ENCODE measurements at places on chromosomes 7 and 10. TPM values are rescaled to one million over a fixed set of nuclear protein-coding genes. Genes with fewer than 3 reads are reported as not detected.
A peak's percentile ranks its signal among the peaks of the same experiment; 100 is the strongest.

The ZNF775 gene
- total RNA-seq: 4.6 TPM

The STEAP1B gene
- not detected for total RNA-seq

The FXYD4 gene
- not detected for total RNA-seq

The KCNIP2 gene
- total RNA-seq: 0.76 TPM

The AKR1E2 gene
- total RNA-seq: 18.8 TPM

The PTPRZ1 gene
- 1.8 TPM for total RNA-seq

- DNase-seq: no peak
These were observed 22.6 kb upstream of the LRRC72 start for GRCh38 chr7:16504019-16504418.

- peak; percentile 57 for DNase-seq
These were observed 28.4 kb downstream of the TMEM130 start for GRCh38 chr7:98841179-98841997.

GRCh38 chr10:18759575-18759974, 100.3 kb downstream of the ARL5B start:
- no peak for DNase-seq

GRCh38 chr7:38168890-38169570, 9.0 kb upstream of the STARD3NL start:
- no peak for DNase-seq

DNA sequence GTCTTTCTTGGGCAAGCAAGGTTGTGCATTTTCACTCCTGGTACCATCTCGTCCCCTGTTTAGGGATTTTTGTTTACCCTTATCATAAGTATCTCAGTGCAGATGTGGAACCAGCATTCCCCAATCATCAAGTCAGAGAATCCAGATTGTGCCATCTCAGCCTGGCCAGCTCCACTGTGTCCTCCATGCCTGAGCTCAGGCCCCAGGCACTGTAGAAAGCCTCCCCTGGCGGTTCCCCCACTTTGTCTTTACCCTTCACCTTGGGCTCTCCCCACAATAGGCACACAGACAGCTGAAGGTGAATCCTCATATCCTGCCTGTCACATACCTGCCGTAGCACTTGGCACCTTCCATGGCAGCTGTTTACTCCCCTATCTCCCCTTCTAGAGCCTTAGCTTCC, 264.7 kb upstream of the NFE2L3 start:
- DNase-seq: no peak

DNA sequence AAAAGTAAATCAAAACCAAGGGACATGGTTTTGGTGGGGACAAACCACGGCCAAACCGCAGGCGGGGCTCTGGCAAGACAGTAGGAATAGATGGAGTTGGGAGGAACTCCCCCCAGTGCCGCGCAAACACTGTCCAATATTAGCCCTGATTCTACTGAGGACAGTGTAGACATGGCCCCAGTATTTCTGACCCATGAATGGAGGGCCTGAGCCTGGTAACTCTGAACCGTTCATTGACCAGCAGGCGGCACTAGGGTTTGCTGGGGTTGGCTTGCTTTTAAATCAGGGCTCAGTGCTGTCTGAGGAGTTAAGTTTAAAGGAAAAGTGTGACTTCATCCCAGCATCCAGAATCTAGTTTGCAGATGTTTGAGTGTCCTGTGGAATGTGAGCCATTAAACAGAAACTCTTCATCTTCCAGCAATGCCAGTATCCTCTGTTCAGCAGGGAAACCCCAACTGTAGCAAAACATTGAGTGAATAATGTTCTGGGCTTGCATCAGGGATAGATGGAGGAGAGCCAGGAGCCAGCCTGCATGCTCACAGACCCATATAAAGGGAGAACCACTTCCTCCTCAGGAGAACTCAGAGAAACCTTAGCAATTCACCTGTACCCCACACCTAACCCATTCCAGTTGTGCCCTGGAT, 147.4 kb upstream of the PRSS58 start:
- no peak for DNase-seq

DNA sequence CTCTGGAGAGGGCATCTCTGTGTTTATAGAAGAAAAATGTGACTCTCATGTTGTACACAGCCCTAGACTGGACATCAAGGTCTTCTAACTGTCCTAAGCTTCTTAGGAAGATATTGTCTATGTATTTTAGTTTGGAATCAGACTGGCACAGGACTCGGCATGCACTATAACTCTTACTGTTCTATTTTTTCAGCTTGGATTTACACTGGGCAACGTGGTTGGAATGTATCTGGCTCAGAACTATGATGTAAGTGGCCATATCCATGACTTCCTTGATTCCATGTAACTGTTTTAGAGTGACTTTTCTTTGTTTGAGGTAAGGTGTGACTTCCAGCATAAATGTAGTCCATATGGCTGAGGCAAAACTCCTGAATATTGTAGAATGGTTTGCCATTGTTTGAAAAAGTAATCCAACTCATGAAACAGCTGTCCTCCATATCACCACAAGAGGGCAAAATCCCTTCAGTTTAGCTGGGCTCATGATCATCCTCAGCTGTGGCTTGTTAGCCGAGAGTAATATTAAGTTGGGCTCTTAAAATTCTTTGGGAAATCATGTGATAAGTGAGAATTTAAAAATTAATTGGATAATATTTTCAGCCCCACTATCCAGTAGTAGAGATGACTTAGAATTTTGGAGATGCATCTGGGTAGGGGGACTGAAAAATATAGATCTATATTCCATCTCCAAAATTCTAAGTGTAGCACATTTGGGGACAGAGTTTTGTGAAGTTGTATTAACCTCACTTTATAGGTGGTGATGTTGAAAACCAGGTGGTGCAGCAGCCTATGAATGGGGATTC, 10.4 kb downstream of the STMP1 start:
- DNase-seq: no peak

DNA sequence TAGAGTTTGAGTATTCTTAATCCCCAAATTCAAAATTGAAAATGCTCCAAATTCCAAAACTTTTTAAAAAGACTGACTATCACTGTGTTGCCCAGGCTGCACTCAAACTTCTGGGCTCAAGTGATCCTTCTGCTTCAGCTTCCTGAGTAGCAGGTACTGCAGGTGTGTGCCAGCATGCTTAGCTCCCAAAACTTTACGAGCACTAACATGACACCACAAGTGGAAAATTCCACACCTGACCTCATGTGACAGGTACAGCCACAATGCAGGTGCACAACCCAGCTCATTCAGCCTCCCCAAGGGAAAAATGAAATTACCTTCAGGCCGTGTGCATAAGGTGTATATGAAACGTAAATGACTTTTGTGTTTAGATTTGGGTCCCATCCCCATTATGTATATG, 16.5 kb downstream of the CDC123 start:
- DNase-seq: no peak

GRCh38 chr7:85165263-85165662, 21.6 kb downstream of the SEMA3D start:
- no peak for DNase-seq

GRCh38 chr10:88792661-88793060, 9.9 kb upstream of the LIPM start:
- peak; percentile 63 for DNase-seq

DNA sequence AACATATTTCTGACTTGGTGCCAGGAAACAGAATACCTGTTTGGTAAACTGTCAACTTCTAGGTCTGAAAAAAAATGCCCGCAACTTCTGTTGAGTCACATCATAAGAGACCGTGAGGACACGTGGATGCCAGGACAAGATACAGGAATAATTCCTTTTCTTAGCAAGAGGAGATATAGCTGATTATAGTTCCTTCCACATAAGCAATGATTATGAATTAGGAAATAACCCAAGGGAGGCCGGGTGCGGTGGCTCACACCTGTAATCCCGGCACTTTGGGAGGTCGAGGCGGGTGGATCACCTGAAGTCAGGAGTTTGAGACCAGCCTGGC, 75.2 kb downstream of the CDC123 start:
- no peak for DNase-seq

DNA sequence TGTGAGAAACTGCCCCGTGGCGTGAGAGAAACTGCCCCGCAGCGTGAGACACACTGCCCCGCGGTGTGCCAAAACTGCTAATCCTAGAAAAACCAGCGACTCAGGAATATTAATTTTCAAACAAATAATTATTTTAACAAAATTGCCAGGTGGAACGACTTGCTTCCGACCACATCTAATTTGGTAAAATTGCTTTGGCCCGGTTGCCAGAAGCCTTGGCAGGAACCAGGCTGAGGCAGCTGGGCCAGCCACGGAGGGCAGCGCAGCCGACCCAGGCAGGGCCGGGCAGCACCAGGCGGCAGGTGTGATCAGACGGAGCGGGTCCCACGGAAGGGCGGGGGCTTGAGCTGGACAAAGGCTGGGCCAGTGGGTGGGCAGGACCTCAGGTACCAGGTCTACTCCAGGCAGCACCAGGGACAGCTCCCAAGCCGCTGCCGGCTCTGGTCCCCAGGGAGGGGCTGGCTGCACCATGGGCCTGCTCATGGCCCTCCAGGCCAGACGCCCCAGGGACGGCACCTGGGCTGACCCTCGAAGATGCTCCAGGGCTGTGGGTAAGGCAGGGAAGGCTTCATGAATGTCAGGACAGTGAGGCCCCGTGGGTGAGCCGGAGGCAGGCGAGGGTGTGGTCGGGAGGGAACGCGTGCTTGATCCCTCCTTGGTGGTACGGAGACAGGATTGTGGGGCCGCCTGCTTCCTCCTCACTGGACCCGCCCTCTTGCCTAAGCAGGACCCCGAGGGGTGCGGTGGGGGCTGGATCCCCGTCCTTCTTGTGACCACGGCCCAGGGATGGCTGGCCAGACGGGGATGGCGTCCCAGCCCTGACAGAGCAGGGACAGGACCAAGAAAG, 7.7 kb upstream of the ADGRA1 start:
- peak; percentile 72 for DNase-seq

DNA sequence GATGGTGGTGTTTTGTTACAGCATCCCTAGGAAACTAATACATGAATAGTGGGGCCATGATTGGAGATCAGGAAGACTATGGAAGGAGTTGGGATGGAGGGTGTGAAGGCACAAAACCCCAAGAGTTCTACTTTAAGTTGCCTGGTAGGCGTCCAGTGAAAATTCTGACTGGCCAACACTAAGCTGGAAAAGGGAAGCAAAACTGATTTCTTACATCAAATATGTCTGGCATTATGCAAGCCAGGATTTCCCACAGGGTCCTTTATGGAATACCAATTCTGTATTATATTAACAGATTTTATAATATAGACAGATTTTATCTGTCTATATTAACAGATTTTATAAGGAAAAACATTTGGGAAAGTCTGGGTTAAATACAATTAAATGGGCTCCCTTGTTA, 16.2 kb downstream of the CPVL start:
- DNase-seq: no peak

- peak; percentile 77 for DNase-seq
These were observed 7.1 kb upstream of the AMZ1 start for GRCh38 chr7:2680792-2681490.

DNA sequence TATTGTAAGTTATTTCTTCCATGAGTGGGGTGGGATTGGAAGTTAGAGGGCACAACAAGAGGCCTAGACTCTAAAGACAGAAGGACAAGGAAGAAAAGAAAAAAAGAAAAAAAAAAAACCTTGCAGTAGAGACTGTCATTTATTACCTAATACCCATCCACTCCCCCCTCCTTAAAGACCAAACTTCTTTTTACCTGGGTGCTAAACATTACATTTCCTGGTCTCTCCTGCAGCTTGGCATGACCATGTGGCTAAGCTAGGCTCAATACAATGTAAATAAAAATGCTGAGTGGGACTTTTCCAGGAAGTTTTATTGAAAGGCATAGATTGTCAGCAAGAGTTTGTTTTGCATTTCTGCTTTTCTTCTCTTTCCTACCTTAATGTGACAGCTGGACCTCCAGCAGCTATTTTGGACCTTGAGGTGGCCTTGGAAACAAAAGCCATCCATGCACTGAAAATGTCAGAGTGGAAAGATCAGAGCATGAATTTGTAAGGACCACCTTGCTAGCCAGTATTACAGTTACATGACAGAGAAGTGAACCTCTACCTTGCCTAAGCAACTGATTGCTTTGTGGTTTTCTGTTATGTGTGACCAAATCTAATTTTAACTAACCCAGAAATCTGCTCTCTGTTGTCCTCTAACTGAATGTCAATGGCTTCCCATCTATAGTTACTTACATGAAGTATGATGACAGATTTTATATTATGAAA, 81.3 kb upstream of the SFMBT2 start:
- DNase-seq: no peak

- no peak for DNase-seq
These were observed 19.3 kb downstream of the IL15RA start for GRCh38 chr10:5958077-5958476.

DNA sequence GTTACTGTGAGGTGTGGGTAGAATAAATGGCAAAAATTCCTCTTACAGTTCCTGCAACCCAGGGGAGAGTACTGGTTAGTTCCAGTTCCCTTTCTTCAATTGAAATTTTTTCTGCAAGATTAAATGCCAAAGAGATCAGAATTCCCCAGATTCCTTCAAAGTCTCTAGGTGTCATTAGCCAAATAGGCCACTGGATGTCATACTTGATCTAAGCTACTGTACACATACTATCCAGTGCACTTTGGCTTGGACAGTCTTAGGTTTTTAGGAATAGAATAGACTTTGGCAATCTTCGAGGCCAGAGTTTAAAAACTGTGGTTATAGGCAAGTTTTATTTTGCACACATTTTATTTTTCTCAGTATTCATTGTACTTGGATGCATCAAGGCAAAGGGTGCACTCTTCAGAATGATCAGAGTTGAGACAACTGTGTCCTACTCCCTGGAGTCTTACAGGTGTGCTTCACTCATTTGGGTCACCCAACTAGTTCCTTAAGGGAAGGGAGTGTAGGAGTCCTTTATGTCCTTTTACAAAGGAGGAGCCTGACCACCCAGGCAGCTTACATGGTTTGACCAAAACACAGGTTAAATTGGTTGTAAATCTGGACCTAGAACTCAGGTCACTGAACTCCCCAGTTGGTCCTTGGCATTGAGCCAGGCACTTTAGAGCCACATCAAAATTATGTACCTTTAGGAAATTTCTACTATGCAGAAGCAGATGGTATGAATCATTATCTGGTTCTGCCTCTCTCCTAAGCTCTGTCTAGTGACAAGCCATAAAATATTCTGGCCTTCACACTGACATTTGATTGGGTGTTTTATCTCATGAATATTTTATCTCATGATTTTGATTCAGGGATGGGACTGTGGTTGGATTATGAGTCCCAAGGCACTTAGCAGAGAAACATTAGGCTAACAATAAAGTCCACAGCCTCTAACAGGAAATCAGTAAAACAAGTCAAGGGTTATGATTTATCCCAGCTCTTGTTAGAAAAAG, 49.5 kb downstream of the ASAH2B start:
- DNase-seq: no peak

GRCh38 chr7:148472406-148472805, 118.2 kb upstream of the C7orf33 start:
- DNase-seq: no peak

- no peak for DNase-seq
These were observed 40.9 kb downstream of the JCAD start for GRCh38 chr10:30018496-30018895.

DNA sequence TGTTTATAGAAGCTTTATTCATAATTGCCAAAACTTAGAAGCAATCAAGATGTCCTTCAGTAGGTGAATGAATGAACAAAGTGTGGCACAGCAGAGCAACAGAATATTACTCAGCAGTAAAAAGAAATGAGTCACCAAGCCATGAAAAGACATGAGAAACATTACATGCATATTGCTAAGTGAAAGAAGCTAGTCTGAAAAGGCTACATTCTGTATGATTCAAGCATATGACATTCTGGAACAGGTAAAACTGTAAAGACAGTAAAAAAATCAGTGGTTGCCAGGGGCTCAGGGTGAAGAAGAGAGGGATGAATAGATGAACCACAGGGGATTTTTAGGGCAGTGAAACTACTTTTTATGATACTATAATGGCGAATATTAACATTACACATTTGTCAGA, 80.9 kb upstream of the APBB1IP start:
- DNase-seq: no peak

GRCh38 chr7:36667007-36667745, 57.1 kb downstream of the AOAH start:
- no peak for DNase-seq

Data from upper lobe of left lung (tissue), 6 donors.